ENCODE measurements at places on chromosomes 12 and 14.

GRCh38 chr12:131087991-131088700 is 134.4 kb downstream of the ADGRD1 start:
- DNase-seq, result no peak

GRCh38 chr14:96309896-96310330 is 53.2 kb downstream of the ATG2B start:
- no peak for DNase-seq

DNA sequence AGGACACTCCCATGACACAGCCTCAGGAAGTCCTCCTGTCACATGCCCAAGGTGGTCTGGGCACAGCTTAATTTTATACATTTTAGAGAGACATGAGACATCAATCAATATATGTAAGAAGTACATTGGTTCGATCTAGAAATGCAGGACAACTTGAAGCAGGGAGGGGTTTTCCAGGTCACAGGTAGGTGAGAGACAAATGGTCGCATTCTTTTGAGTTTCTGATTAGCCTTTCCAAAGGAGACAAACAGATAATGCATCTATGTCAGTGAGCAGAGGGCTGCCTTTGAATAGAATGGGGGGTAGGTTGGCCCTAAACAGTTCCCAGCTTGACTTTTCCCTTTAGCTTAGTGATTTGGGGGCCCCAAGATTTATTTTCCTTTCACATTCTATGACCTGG is 2.5 kb downstream of the HSPB8 start:
- DNase-seq, result no peak

DNA sequence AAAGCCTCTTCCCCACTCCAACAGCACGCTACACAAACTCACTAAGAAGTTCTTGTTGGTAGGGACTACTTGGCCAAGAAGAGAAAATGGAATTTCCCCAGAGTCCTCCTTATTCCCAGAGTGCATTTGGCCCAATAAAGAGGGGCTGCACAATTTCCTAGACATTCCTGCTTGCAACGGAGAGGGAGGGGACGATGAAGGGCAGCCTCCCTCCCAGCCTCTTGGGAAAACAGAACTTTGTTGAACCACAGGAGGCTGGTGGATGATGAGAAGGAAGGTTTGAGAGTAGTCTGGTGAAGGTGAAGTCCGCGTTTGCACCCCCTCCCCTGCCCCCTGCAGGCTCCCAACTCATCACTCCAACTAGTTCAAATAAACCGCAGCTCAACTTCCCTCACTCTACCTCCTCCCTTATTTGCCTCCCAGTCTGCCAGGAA is 19.1 kb upstream of the TBX3 start:
- DNase-seq, result no peak

DNA sequence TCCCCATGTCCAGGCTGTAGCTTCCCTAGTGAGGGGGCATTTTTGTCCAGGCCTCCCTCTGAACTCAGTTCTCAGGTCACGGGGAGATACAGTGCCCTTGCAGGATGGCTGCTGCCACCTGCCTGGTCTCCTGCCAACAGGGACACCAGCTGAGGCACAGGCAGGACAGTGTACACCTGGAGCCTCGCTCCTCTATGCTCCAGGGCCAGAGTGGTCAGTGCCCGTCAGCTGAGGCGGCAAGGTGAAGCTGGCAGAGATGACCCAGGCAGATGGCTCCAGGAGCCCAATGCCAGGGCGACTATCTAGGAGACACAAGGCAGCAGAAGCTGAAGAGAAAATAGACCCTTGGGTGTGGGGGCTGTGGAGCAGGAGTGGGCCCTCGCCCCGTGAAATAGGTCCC is 12.6 kb downstream of the TUBA1C start:
- DNase-seq, result no peak

DNA sequence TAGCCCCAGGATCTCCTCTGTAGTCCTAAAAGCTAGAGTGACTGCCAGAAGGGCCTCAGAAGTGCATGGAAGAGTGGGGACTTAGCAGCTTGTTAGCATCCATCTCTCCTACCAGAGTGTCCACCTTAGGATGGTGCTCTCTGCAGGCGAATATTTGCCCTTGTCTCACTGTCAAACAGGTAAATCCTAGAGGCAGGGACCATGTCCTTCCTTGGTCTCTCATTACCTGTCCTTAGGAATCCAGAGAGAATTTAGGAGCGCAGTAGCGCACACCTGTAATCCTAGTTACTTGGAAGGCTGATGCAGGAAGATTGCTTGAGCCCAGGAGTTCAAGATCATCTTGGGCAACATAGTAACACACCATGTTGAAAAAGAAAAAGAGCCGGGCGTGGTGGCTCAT is 21.4 kb downstream of the AGAP2 start:
- no peak for DNase-seq

- DNase-seq, result no peak
These were observed 107.6 kb upstream of the SFSWAP start for GRCh38 chr12:131603106-131603938.

DNA sequence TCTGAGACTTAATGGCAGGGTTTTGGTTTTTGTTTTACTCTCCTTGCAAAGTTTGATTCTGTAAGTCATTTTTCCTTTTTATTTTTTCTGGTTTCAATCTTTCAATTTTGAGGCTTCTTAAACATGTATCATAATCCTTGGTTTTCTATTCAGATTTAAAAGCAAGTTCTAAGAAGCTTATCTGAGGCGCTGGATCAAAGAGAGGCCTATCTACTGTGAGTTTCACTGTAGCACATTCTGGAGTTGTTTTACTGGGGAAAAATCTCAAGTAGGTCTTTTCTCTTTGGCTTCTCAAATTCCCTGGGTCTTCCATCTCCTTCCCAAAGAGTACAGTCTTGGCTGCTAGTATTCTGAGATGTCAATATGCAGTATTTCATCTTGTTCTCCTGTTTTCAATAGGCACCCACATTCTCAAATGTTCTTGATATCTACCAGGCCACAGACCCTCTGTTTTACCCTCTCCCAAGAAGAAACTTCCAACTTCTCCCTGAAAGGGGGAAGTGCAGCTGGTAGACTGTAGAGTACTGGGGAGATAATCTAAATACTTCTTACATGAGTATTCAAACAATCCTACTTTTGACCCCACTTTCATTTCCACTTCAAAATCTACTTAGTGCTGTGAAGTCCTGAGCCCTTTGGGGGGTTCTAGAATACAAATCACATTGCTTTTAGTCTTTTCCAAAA is 10.9 kb upstream of the CATSPERB start:
- no peak for DNase-seq

- no peak for DNase-seq
These were observed 88.5 kb upstream of the RIN3 start for GRCh38 chr14:92425101-92425500.

GRCh38 chr14:55212634-55213033 is 21.2 kb upstream of the DLGAP5 start:
- DNase-seq, result no peak

DNA sequence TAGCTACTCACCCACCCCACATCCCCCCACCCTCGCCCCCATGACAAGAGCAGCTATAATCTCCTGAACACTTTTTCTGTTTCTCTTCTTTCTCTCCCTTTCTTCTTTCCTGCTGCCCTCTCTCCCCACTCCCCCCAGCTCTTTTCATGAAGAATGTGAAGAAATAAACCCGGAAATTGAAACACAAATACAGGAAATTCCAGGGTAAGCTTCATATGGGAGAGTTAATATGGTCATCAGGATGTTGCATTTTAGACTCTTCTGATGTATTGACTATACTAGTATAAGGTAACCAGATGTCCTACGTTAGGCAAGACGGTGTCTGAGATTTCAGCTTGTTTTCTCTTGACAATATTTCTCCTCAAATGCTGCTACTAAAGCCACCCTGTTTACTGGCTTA is 41.6 kb upstream of the LRIG3 start:
- DNase-seq, result no peak

DNA sequence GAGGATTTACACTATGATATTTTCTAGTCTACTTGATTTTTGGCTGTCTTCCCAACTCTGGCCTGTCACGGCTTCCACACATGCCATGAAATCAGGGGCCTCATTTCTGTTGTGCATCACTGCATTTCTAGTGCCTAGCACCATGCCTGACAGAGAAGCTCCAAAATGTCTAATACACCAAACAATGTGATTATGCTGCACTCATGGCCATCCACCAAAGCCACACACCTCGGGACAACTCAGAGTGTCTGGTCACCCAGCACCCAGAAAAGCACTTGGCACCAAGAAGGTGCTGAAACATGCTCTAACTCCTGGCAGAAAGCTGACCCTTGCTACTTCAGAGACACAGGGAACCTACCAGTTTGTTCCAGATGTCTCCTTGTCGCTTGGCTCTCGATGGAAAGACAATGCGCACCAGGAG is 11.3 kb downstream of the GCN1 start:
- no peak for DNase-seq

- no peak for DNase-seq
These were observed 251.3 kb upstream of the RPL10L start for GRCh38 chr14:46902837-46903236.

- no peak for DNase-seq
These were observed 3.6 kb downstream of the STAT6 start for GRCh38 chr12:57107456-57108155.

DNA sequence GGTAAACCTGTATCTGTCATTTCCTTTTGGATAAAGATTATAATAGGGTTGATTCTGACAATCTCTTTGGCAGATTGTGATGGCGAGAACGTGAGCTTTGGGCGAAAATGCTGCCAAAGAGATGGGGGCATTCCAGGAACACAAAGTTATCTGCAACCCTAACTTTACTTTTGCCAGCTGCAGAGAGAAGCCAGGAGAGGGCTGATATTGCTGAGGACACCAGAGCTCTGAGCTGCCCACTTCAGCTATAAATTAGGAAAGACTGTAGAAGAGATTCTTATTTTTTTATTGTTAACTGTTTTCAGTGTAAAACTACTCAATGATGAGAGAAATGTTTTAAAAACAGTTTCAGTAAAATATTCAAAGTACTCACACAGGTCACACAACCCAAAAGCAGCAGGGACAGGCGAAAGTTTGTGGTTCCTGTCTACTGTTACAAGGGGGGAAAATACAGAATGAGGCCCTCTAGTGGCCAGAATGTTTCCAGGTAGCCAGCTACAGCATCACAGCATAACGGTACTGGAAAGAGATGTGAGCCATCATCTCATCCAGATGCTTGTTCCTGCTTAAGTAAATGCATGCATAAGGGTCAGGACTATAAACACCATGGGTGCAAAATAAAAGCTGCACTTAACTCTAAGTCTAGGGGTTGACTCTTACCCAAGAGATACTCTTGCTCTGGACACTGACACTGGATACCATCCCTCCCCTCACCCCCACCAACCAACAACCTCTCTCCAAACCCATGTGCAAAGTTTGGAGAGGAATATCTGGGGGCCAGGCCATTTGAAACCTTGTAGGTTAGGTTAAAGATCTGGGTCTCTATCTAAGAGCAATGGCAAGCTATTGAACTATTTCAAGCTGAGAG is 498.4 kb downstream of the RMST start:
- DNase-seq, result no peak

GRCh38 chr14:87601036-87601435 is 391.9 kb downstream of the GALC start:
- DNase-seq, result no peak
